ENCODE measurements at places on chromosomes 3 and 15. TPM values are rescaled to one million over a fixed set of nuclear protein-coding genes. Genes with fewer than 3 reads are reported as not detected.

RARRES1 gene
- 11.0 TPM for total RNA-seq

CLRN1 gene
- not detected for total RNA-seq

TRAIP gene
- total RNA-seq: 15.0 TPM

CPN2 gene
- total RNA-seq: not detected

NR2F2 gene
- 23.6 TPM for total RNA-seq
